ENCODE measurements at places on chromosomes 7 and 10. TPM values are rescaled to one million over a fixed set of nuclear protein-coding genes. Genes with fewer than 3 reads are reported as not detected.

CALHM2 gene
- total RNA-seq, result 84.4 TPM

TSPAN15 gene
- total RNA-seq, result 4.0 TPM

PTPN20 gene
- total RNA-seq, result 1.0 TPM

TUBAL3 gene
- not detected for total RNA-seq

LIPF gene
- total RNA-seq, result not detected

MKX gene
- total RNA-seq, result not detected

MET gene
- 0.23 TPM for total RNA-seq

CCL24 gene
- not detected for total RNA-seq

PDK4 gene
- 11.6 TPM for total RNA-seq

ACSM6 gene
- total RNA-seq, result not detected

SLC26A5 gene
- not detected for total RNA-seq

GIMAP5 gene
- total RNA-seq, result not detected

ANKRD1 gene
- 189 TPM for total RNA-seq

CTTNBP2 gene
- total RNA-seq, result 0.35 TPM

AEBP1 gene
- total RNA-seq, result 74.7 TPM

Data from pericardium fibroblast (primary cell).